Astrocyte (in vitro differentiated cells and primary cell): ENCODE measurements at places on chromosomes 2 and 18. TPM values are rescaled to one million over a fixed set of nuclear protein-coding genes. Genes with fewer than 3 reads are reported as not detected.

- no peak overlapping the region for H3K27ac ChIP-seq
- no peak overlapping the region for H3K4me3 ChIP-seq
- no peaks in the 10 kb centered on the region for H3K4me1 ChIP-seq
These were observed 368.7 kb downstream of the CDH19 start for GRCh38 chr18:66235206-66235605.

DNA sequence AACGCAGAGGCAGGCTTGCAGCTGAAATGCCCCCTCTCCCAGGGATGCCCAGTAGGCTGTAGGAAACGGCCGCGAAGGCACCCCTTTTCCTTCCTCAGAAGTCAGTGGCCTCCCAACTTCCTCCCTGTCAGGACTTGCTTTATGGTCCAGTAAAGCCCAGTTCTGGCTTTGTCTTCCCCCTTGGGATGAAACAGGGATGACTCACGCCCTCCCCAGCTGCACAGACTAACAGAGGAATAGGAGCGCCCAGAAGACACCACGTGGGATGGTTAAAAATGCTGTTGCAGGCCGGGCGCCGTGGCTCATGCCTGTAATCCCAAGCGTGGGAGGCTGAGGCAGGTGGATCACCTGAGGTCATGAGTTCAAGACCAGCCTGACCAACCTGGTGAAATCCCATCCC lies 6.9 kb downstream of the CREG2 start:
- no peaks in the 10 kb centered on the region for H3K36me3 ChIP-seq
- H3K4me1 ChIP-seq, result no peaks in the 10 kb centered on the region
- no peak overlapping the region for H3K27ac ChIP-seq
- H3K27me3 ChIP-seq, result peaks cover 11% of the 10 kb centered on the region
- DNase-seq, result peak; percentile 78

DNA sequence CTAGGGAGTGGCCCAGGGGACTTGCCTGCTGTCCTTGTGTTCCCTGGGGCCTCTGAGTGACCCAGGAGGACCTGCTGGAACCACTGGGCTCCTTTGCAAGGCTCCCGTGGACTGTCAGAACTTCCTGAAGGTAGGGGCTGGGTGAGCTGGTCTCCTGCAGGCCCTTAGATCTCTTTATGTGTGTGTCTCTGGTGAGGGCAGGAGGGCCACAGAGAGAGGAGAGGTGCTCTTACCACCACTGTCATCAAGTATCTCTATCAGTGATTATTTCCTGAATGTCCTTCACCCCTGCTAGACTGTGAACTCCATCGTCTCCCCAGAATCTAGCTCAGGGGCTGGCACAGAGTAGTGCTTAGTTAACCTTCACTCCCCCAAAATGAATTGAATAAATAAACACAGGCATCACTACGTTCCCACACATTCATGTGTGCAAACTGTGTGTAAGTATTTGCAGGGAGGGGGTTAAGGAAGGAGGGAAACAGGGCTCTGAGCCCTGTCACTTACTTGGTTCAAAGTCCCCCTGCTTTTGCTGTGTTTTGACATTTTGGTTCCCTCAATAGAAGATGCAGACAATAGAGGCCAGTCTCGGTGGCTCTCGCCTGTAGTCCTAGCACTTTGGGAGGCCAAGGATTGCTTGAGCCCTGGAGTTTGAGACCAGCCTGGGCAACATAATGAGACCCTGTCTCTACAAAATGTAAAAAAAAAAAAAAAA lies 100.8 kb upstream of the HAAO start:
- no peak overlapping the region for H3K27ac ChIP-seq
- no peak overlapping the region for H3K4me3 ChIP-seq
- no peaks in the 10 kb centered on the region for H3K27me3 ChIP-seq
- H3K4me1 ChIP-seq, result peaks cover 3% of the 10 kb centered on the region
- H3K36me3 ChIP-seq, result no peaks in the 10 kb centered on the region

DNA sequence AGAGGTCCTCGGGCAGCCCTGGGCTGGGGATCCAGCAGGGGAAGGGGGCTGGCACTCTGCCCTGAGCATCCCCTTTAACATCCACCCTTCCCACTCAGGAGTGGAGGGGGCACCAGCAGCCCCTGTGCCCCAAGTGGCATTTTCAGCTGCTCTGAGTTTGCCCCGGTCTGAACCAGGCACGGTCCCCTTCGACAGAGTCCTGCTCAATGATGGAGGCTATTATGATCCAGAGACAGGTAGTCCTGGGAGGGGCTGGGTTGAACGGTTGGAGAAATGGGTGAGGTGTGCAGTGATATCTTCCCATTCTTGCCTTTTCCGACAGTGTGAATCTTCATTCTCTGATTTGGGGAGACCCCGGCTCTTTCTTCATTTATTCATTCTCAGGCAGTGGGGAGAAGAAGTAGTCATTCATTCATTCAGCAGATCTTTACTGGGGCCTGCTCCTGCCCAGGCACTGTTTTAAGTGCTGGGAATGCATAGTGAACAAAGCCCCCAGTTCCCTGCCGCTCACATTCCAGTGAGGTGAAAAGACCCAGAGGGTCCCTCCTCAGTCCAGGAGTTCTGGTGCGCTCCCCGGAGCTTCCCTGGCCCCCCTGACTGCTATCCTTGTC lies 1.4 kb upstream of the KHK start:
- H3K4me1 ChIP-seq, result peaks cover 33% of the 10 kb centered on the region
- DNase-seq, result no peak
- no peak overlapping the region for H3K27ac ChIP-seq
- H3K36me3 ChIP-seq, result peaks cover 2% of the 10 kb centered on the region

- peak; percentile 85 for DNase-seq
- H3K27ac ChIP-seq, result no peak overlapping the region
- peaks cover 28% of the 10 kb centered on the region for H3K4me1 ChIP-seq
- no peak overlapping the region for H3K4me3 ChIP-seq
These were observed 89.6 kb downstream of the ITGB1BP1 start for GRCh38 chr2:9333591-9334171.

DNA sequence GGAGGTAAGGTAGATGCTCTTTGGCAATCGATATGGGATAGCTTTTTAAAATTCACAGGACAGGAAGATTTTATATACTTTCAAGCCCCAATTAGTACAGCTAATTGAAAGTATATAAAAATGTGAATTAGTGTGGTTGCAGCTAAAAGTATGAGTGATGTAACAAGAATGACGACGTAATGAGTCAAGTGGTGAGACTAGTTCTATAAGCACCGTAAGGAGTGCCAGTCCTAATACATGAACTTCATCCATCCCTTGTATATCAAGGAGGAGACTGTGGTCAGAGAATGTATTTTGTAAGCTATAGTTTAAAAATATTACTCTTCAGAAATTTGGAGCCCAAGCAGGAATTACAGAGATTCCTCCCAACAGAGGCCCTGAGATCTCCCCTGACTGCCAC lies 25.8 kb downstream of the DNAJC27 start:
- peaks cover 13% of the 10 kb centered on the region for H3K36me3 ChIP-seq
- H3K4me3 ChIP-seq, result no peak overlapping the region
- no peaks in the 10 kb centered on the region for H3K27me3 ChIP-seq
- DNase-seq, result no peak
- peaks cover 4% of the 10 kb centered on the region for H3K4me1 ChIP-seq
- H3K27ac ChIP-seq, result no peak overlapping the region

GRCh38 chr2:191901031-191901430 lies 54.1 kb upstream of the CAVIN2 start:
- H3K4me1 ChIP-seq, result peaks cover 7% of the 10 kb centered on the region
- DNase-seq, result no peak
- H3K36me3 ChIP-seq, result no peaks in the 10 kb centered on the region
- H3K27ac ChIP-seq, result no peak overlapping the region
- H3K4me3 ChIP-seq, result no peak overlapping the region

- DNase-seq, result no peak
- no peaks in the 10 kb centered on the region for H3K36me3 ChIP-seq
- H3K27me3 ChIP-seq, result peaks cover 6% of the 10 kb centered on the region
These were observed 86.9 kb downstream of the CRACDL start for GRCh38 chr2:98849113-98849512.

DNA sequence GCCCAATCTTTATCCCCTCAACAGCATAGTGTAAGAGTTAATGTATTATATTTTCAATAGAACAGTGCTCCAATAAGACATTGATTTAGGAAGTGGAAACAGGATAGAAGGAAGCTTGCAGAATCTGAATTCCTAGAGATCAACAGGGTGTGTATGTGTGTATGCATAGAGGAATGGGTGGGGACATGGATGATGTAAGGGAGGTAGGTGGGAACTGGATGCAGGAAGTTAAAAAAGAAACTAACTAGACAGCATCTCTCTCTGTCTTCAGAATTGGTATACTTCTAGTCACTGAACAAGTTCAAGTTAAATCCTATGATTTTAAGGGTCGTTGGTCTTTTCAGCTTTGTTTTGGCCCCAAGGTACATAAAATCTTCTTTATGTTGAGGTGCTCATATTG lies 196.6 kb downstream of the PMAIP1 start:
- no peaks in the 10 kb centered on the region for H3K4me1 ChIP-seq
- H3K4me3 ChIP-seq, result no peak overlapping the region
- no peaks in the 10 kb centered on the region for H3K36me3 ChIP-seq
- H3K27me3 ChIP-seq, result no peaks in the 10 kb centered on the region
- no peak for DNase-seq

DNA sequence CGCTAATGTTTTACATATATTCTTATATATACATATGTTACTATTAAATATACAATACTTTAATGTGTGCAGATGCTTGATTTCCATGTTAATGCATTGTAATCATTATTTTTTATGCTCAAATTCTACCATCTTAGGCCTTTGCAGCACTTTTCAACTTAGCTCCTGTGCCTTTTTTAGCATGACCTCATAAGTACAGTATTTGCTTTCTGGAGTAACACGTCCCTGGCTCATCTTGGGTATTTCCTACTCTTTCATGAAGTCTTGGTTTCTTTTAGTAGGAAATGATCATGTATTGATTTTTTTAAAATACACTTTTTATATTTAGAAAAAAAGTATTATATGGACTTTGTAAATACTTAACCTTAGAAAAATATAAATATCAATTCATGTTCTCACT lies 36.5 kb downstream of the CAB39 start:
- H3K36me3 ChIP-seq, result peaks cover 3% of the 10 kb centered on the region
- peak; percentile 64 for DNase-seq

- peak; percentile 89 for DNase-seq
- peak overlapping the region; percentile 51 for H3K27ac ChIP-seq
- no peaks in the 10 kb centered on the region for H3K27me3 ChIP-seq
- no peak overlapping the region for H3K4me3 ChIP-seq
- peaks cover 5% of the 10 kb centered on the region for H3K4me1 ChIP-seq
These were observed 36.6 kb upstream of the CD28 start for GRCh38 chr2:203669820-203670219.

DNA sequence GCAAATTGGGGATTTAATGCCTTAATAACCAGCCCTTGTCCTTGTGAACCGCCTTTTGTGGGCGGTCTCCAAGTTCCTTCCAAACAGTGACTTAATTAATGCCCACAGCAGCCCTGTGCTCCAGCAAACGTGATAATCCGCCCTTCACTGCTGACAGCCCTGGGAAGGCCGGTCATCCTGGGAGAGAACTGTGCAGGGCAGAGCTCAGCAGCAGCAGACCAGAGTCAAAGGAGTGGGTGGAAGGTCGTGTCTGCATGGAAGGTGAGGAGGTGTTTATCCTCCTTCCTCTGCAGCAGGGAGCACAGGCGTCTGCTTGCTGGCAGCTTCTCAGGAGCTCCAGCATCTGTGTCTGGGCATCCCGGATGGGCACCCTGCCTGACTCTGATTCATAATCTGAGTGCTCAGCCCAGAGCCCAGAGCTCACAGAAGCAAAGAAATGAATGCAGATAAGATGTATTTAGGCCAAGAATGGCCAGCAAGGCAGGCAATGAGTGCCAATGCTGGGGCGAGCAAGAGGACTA lies 270.0 kb upstream of the PXDN start:
- no peak overlapping the region for H3K4me3 ChIP-seq
- DNase-seq, result peak; percentile 86
- no peaks in the 10 kb centered on the region for H3K36me3 ChIP-seq
- H3K27ac ChIP-seq, result peak overlapping the region; percentile 59
- peaks cover 40% of the 10 kb centered on the region for H3K4me1 ChIP-seq
- H3K27me3 ChIP-seq, result peaks cover 2% of the 10 kb centered on the region

DNA sequence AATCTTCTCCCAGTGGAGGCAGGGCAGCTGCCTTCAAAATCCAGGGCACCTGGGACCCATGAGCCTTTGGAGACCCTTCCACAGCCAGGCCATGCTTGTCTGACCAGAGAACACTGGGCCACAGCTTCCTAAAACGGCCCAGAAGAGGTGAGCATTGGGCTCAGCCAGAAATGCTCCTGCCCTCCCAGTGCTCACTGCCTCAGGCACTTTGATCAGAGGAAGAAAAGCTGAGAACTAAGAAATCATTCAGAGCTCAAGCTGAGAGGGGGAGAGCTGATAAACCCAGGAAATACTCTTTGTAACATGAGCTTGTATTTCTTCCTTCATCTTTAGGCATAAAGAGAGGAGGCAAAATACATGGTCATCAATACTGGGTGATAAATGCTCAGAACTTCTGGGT lies 365.5 kb upstream of the KLHL29 start:
- no peak overlapping the region for H3K27ac ChIP-seq
- no peaks in the 10 kb centered on the region for H3K27me3 ChIP-seq
- H3K4me1 ChIP-seq, result no peaks in the 10 kb centered on the region

- peak overlapping the region; percentile 48 for H3K4me3 ChIP-seq
- peaks cover 12% of the 10 kb centered on the region for H3K4me1 ChIP-seq
- peak overlapping the region; percentile 91 for H3K27ac ChIP-seq
- DNase-seq, result peak; percentile 87
These were observed 41.1 kb upstream of the NAB1 start for GRCh38 chr2:190607657-190608357.

GRCh38 chr2:66555091-66555490 lies 120.2 kb downstream of the MEIS1 start:
- no peak overlapping the region for H3K4me3 ChIP-seq
- no peak overlapping the region for H3K27ac ChIP-seq
- H3K4me1 ChIP-seq, result no peaks in the 10 kb centered on the region

GRCh38 chr2:159953136-159953823 lies 109.1 kb downstream of the PLA2R1 start:
- no peak overlapping the region for H3K27ac ChIP-seq
- peaks cover 5% of the 10 kb centered on the region for H3K36me3 ChIP-seq
- H3K27me3 ChIP-seq, result no peaks in the 10 kb centered on the region
- DNase-seq, result no peak
- no peak overlapping the region for H3K4me3 ChIP-seq

DNA sequence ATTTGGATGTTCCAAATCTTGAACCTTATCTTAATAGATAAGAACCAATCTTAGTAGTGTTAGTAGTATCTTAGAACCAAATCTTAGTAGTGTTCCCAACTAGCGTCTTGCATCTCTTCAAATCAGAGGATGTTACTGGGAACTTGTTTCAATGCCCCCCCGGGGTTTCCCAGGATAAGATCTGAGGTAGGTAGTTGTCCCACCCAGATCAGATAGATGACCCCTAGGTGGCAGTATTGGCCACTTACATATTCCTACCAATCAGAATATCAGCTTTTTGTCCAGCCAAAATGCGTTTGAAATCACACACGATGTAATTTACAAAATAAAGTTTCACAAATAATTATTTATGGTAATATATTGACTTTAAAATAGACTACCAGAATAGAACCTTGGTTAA lies 314.8 kb downstream of the MBD2 start:
- no peaks in the 10 kb centered on the region for H3K27me3 ChIP-seq
- no peak overlapping the region for H3K4me3 ChIP-seq
- H3K36me3 ChIP-seq, result no peaks in the 10 kb centered on the region
- no peak for DNase-seq

GRCh38 chr2:141068053-141068682 lies 1062.6 kb downstream of the LRP1B start:
- H3K27me3 ChIP-seq, result no peaks in the 10 kb centered on the region
- no peak for DNase-seq
- H3K36me3 ChIP-seq, result no peaks in the 10 kb centered on the region
- no peak overlapping the region for H3K27ac ChIP-seq

Gene ZNF24
- total RNA-seq, result 55.5 and 55.6 TPM in 2 replicates

Gene TUBA3E
- not detected in 2 replicates for total RNA-seq

Gene ATP6V1B1
- total RNA-seq, result not detected in 2 replicates

Gene RAB6C
- 0.09 and 0.14 TPM in 2 replicates for total RNA-seq

Gene CCDC68
- 2.2 and 2.4 TPM in 2 replicates for total RNA-seq

Gene FLACC1
- total RNA-seq, result 1.7 and 2.2 TPM in 2 replicates

Gene IGFBP5
- total RNA-seq, result 422 and 452 TPM in 2 replicates
